ENCODE measurements at places on chromosomes 6 and 20.

GRCh38 chr20:48017509-48017908, 232.2 kb upstream of the SULF2 start:
- DNase-seq = no peak

- DNase-seq = no peak
Measured at GRCh38 chr6:4488389-4488788, 287.8 kb upstream of the CDYL start.

DNA sequence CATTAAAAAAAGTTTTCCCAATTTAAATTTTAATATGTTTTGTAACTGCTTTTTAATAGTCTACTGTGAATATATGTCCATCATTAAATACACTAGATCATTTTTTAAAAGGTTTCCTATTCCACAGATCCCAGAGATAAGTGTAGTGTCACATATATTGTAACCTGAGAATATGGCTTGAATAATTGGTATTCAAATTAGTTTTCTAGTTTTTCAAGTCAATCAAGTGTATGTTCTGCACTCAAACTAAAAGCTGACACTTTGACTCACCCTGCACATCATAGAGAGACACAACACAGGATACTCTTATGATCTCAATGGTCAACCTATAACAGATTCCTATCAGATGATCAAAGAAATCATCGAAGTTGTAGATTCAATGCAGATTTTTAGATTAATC, 49.1 kb downstream of the ZHX3 start:
- no peak for DNase-seq

- DNase-seq = no peak
Measured at GRCh38 chr6:38355519-38355918, 284.2 kb downstream of the BTBD9 start.

DNA sequence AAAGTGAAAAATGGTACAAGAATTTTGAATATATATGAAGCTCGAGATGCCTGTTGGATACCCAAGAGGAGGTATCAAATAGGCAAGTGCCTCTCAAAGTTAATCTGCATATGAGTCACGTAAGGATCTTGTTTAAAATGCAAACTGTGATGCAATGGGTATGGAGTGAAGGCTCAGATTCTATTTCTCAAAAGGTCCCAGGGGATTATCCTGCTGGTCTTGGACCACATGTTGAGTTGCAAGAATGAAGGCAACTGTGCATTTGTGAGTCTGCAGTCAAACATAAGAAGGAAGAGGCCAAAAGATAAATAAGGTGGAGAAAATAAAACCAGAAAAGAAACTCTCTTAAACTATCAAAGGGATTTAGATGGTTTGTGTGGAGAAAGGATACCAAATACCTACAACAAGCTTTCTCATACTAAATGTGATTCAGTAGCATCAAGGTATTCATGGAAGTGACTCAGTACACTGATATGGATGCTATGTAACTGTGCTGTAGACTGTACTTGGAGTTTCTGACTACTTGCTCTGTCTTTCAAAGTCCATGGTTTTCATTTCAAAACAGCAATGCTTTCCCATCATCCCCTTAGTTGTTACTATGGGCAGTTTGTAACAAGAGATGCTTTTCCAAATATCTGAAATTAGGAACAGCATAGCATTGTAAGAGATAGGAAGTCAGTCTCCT, 106.3 kb downstream of the GFRAL start:
- DNase-seq = no peak

DNA sequence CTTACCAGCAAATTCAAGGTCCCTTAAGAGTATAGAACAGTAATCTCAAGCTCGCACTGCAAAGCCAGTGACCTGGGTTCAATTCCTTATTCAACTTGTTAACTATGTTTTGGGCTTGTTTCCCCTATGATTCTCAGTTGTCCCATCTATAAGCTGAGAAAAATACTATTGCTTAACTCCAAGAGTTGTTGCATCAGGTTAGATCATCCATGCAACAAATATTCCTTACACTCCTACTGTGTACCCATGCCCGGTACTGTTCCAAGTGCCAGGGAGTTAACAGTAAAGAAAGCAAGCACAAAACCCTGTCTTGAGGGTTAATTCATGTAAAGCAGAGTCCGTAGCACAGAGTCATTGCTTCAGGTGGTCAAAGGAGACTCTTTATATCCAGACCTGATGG, 247.3 kb downstream of the MAFB start:
- no peak for DNase-seq

DNA sequence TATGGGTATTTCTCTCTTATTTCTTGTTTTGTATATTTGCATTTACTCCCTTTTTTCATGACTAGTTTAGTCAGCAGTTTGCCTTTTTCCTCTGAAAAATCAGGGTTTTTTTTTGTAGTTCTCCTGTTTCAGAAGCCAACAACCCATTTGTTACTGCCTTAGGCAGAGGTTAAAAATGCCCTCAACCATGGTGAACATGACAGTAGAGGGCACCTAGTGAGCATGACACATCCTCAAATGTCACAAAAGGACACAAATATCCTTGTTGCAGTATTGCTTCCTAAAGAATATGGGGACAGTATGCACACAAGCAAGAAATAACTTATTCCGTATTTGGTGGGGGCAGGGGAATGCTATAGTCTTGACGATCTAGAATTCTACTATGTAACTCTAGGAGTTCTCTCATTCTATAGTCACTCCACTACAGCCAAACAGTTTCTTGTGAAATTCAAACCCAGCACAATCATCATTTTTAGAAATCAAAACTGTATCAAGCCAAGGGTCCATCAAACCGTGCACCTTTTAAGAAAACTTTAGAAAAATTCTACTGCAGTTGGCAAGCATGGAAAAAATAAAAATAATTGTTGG, 47.0 kb downstream of the GOPC start:
- no peak for DNase-seq

DNA sequence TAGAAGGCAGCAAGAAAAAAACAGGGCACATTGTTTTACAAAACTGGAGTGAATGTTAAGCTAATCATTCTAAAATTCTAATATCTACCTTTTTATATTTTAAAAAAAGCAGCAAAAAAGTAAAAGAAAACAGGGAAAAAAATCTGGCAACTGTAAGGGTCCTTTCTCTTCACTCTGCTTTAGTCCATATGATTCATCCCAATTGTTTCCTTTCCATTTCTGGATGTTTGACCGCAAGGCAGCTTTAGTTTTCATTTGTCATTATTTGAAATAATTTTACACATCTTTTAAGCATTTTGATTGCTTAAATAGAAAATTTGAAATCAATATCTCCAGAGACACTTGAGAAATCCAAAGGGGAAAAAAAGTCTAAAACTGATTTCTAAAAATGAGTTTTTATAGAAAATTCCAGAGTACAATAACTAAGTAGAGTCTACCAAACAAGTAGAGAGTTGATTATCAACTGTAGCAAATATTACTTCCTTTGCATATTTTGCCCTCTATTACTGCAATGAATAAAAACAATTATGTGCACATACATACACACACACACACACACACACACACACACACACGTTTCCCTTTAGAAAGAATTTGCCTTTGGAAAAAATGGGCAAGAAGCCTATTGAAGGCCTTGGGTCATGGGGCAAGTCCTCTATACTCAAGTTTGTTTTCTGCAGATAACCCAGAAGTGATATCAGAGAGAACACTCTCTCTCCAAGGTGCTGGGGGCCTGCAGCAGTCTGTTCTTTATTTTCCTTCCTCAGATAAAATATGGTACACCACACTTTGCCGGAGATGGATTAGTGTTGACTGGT, 259.7 kb downstream of the HACE1 start:
- no peak for DNase-seq

- DNase-seq = no peak
Measured at GRCh38 chr20:60213126-60213893, 255.1 kb downstream of the CDH26 start.

- no peak for DNase-seq
Measured at GRCh38 chr6:110214338-110214737, 34.1 kb downstream of the CDC40 start.

GRCh38 chr6:111774346-111774703, 98.9 kb downstream of the FYN start:
- no peak for DNase-seq

DNA sequence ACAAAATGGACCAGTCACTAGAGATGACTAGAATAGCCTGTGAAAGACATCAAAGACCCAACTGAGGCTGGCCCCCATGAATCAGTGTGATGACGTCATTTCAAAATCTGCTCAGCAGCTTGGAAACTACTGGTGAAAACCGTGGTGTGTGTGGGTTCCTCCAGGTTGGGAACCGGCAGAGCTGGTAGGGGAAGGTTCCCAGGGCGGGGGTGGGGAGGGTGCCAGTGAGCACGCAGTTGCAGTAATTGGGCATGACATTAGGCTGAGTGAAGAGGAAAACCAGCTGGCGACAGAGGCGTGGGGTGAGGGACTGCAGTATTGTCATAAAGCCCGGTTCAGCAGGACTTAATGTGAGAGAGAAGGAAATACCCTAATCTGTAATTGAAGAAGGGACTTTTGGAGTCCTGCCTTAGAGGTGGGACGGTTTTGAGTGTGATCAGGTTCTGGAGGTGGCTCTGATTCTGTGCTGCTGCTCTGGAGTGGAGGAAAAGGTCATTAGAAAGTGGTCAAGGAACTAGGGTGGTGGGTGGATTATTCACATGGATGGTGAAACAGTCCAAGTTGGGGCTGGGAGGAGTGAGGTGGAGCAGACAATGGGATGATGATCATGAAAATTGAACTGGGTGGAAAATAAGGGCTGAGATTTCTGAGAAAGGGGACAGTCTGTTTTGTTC, 52.0 kb upstream of the MTHFD1L start:
- DNase-seq = peak; percentile 71

GRCh38 chr6:127576874-127577273, at the start of gene C6orf58:
Gene C6orf58 (plus strand): TSS chr6:127577174. CDS start chr6:127577186, 12 bp downstream.
- no peak for DNase-seq

GRCh38 chr6:56771189-56771588, 128.5 kb upstream of the DST start:
- no peak for DNase-seq

DNA sequence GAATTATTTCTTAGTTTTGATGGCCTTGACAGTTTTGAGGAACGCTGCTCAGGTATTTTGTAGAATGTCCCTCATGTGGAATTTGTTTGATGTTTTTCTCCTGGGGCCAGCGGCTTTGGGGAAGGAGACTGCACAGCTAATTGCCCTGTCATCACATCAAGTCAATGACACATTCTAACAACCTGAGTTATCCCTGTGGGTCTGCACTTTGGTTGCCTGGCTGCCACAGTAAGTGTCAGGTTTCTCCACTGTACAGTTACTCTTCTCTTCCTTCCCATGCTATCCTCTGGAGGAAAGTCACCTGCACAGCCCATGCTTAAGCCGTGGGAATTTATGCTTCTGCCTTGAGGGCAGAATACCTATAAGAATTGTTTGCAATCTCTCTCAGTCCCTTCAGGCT, 1.4 kb upstream of the TREML4 start:
- peak; percentile 78 for DNase-seq

GRCh38 chr20:4671015-4671414, 50.7 kb upstream of the PRND start:
- no peak for DNase-seq

DNA sequence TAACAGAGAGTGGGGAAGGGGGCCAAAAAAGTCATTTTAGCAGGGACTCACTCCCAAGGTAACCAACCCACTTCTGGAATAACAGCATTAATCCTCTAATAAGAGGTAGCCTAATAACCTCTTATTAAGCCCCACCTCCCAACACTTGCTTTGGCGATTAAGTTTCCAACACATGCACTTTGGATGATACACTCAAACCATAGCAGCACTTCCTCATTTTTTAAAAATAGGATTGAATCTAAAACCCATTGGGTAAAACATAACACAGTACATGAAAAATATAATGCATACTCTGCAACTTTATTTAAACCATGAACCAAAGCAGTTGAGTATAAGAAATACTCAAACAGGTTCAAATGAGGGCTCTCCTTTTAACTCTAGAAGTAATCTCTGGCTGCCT, 318.3 kb downstream of the HACE1 start:
- DNase-seq = no peak

- DNase-seq = no peak
Measured at GRCh38 chr6:167467793-167468431, 143.0 kb downstream of the TTLL2 start.

- no peak for DNase-seq
Measured at GRCh38 chr6:82772851-82773717, 292.6 kb downstream of the UBE3D start.

- no peak for DNase-seq
Measured at GRCh38 chr20:62911701-62912280, 14.5 kb downstream of the DIDO1 start.

- DNase-seq = no peak
Measured at GRCh38 chr6:99341862-99342455, 7.5 kb downstream of the FAXC start.

DNA sequence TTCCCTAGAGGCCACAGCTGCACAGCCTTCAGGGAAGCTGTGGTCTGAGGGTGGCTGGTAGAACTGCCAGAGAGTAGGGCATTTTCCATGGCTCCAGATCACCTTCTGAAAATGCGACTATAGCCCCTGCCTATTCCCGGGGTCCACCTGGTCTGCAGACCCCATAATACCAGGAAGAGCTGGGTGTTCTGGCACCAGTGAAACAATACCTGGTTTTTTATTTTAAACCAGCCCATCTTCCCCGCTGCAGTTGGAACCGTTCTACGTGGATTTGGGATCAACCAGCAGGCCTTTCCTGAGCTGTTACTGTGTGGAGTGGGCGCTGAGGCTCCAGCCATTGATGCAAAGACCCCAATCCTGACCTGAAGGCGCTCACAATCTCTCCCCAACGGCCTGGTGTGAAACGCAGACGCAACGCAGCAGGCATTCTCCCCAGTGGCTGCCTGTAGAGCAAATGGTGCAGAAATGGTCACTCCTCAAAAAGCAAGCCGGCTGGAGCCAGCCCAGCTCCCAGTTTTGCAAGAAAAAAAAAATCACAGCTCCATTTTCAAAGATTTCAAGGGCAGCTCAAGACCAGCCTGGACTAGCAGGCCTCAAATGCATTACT, 11.3 kb downstream of the NPEPL1 start:
- DNase-seq = no peak

- DNase-seq = no peak
Measured at GRCh38 chr6:50655848-50656453, 57.4 kb upstream of the TFAP2D start.

- DNase-seq = no peak
Measured at GRCh38 chr6:106617302-106617701, 12.0 kb downstream of the RTN4IP1 start.

- no peak for DNase-seq
Measured at GRCh38 chr6:41021832-41022231, 17.2 kb downstream of the UNC5CL start.

DNA sequence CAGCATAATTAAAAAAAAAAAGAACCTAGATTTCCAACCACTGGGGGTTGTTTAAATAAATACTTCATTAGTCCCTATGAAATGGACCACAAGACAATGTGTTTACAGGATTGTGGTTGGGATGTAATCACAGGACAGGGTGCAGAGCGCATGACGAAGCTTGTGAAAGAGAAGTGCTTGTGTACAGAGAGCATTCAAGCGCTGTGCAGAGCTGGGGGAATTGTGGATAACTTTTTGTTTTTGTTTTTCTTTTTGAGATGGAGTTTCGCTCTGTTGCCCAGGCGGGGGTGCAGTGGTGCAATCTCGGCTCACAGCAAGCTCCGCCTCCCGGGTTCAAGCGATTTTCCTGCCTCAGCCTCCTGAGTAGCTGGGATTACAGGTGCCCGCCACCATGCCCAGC, 22.3 kb downstream of the LAMA5 start:
- no peak for DNase-seq
